ENCODE measurements at places on chromosomes 4 and X.

DNA sequence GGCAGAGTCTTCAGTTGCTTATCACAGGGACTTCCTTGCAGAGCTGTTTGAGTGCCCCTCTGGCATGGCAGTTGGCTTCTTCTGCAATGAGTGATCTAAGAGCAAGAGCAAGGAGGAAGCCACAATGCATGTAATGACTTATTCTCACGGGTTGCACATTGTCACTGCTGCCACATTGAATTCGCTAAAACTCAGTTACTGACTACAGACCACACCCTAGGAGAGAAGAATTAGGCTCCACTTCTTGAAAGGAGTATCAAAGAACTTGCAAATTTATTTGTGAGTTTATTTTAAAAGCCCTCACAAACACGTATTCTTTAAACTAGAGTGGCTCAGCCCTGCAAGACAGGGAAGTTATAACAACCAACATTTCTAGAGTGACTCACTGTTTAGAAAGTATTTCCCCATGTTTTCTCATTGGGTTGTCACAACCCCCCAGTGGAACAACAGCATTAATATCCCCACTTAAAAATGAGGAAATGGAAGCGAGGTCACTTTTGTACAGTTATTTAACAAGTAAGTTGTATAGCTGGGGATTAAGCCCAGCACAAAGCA, 32.4 kb upstream of the RBPJ start:
- peak; percentile 90 for DNase-seq

DNA sequence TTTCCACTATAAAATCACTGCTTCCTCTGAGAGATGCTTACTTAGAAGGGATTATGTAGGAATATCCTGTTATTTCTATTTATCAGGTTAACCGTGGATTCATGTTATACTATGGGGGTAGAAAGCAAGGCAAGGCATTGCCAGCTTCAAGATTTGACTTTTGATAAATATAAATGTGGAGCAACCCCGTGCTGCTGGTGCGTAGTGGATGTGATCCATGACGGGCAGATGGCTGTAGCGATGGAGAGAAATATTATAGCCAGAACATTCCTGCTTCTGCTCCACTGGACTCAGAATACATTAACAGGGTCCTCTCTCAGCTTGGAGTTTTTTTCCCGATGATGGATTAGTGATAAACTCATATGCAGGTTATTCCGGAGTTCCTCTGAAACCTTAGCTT, 157.6 kb downstream of the TENM3 start:
- no peak for DNase-seq

GRCh38 chr4:176539785-176540175, 220.0 kb downstream of the SPCS3 start:
- DNase-seq, result no peak

DNA sequence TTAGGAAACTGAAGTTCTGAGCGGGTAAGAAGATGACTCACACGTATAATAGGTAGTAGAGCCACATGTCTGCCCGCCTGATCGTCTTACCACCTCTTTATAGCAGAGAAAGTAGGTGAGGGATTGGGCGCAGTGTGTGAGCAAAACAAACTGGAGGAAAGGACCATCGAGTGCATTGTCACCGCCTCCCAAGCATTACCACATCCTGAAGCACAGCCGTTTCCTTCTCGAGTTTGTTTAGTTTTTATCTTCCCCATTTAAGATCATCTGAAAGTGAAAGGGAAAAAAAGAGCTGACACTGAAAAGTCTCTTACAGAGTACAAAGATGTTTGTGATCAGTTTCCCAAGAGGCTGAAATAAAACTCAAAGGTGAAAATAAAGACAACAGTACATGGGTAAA, 14.8 kb downstream of the PDK3 start:
- DNase-seq, result peak; percentile 72

- peak; percentile 4 for DNase-seq
Measured at GRCh38 chr4:41647383-41647782, 101.1 kb downstream of the PHOX2B start.

DNA sequence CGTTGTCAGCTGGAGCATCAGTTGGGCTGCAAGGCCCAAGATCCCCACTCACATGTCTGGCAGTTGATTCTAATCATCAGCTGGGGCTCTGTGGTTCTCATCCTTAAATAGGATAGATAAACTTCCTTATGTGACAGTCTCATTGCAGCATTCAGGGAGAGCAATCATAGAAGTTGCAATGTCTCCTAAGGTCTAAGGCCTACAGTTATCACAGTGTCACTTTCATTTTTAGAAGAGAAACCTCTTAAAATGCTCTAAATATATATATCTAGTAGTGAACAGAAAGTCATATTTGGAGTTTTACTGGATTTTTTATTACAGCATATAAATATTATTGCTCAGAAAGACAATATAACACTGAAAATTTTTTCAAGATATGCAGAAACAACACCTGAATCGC, 226.0 kb upstream of the PPP1R2C start:
- no peak for DNase-seq

DNA sequence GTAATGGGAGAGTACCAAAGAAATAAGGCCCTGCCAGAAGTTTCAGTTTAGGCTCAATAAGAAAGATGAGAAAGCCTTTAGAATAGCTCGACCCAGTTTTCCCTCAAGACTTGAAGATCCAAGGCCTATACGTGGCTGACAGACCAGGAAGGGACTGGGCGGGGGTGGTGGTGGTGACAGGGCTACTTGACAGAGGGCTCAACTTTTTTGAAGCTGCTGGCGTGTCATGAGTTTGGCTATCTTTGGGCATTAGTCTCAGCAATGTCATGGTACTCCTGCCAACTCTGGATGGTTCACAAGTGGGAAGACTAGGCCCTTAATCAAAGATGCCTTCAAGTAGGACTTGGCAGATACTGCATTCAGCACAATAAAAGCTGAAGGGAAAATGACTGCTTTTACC, 100.1 kb upstream of the SCML1 start:
- no peak for DNase-seq

- no peak for DNase-seq
Measured at GRCh38 chrX:154540897-154541535, 5.6 kb downstream of the G6PD start.

- no peak for DNase-seq
Measured at GRCh38 chrX:31713120-31713519, 641.3 kb upstream of the FTHL17 start.

DNA sequence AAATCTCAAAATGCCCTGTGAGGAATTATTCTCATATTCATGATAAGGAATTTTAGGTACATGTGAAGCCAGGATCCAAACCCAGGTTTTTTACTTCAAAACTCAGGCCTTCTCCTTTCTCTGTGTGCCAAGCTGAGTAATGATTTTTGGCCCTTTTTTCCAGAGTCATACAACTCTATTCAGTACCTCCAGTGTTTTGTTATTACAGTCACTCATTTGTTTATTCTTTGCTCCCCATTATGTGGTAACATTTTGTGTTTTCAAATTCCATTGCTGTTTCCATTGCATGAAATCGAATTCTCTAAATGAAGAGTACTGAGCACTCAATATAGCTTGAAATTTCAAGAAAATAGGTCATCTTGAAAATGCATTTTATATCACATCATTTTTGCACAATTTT, 315.4 kb downstream of the NR3C2 start:
- DNase-seq, result no peak

GRCh38 chr4:67198727-67199126, 346.6 kb downstream of the CENPC start:
- DNase-seq, result peak; percentile 77

- DNase-seq, result no peak
Measured at GRCh38 chr4:134243742-134244713, 42.4 kb upstream of the PABPC4L start.

DNA sequence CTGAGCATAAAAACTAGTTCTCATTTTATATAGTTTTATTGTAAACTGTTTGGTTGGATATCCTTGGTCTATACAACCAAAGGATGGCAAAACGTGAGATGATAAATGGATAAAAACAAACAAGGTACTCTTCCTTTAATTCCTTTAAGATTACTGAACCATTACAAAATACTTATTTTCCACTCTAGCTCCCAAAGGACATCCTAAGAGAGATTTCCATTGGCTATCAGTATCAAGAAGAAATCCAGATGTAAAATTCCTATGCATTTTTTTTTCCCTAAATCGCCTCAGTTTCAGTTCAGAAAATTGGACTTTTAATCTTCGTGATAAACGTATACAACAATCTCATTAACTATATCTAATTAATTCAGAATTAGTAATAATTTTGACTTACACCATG, 2.3 kb downstream of the FBXL5 start:
- DNase-seq, result no peak

DNA sequence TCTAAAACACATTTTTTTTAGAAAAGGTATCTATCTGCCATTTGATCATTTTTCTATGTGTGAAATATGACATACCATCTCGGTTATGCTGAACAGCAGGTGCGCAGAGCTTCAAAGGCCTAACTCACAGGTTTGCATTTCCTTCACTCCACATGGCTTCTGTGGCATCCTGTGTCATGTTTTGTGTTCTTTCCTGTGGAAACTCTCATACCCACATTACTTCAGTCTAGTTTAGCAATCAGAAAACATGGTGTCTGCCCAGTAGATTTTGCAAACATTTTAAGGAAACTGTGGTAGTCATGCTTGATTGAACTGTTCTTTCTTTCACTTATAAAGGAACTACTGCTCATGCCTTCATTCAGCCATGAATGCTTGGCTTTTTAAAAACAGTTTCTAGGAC, 11.3 kb upstream of the ARAP2 start:
- DNase-seq, result peak; percentile 73

GRCh38 chrX:118508635-118509034, 13.0 kb downstream of the DOCK11 start:
- DNase-seq, result no peak

GRCh38 chr4:39937683-39938268, 39.9 kb downstream of the PDS5A start:
- DNase-seq, result no peak

DNA sequence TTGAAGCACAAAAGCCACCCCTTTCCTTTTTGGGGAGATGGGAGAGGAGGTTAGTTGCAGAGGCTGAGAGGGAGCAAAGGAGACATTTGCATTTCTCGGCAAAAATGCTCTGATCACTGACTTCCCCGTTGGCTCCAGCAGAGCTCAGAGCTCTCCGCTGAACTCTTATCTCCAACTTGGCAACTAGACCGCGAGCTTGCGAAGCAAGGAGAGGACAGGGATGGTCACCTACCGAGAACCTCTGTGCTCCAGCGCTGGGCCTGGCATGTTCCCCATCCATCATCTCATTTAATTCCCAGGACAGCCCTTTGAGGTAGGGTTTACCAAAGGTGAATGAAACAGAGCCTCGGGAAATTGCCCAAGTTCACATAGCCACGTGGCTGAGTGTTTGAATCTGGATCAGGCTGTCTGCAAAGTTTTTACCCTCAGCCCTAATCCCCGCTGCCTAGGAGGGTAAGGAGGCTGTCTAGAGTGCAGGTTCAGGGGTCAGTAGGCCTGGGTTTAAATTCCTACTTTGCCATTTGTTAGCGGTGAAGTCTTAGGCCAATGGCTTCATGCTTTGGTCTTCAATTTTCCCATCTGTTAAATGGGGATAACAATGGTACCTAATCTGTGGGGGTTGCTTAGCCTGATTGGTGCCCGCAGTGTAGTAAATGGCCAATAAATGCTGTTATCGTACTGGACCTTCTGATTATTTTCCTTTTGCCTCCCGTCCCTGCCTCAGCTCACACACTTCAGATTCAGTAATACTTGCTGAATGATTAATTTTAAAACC, 3.8 kb upstream of the CITED1 start:
- DNase-seq, result peak; percentile 7

- DNase-seq, result no peak
Measured at GRCh38 chr4:94743838-94744237, 13.9 kb upstream of the BMPR1B start.

- DNase-seq, result no peak
Measured at GRCh38 chrX:25279510-25279909, 263.7 kb upstream of the ARX start.

DNA sequence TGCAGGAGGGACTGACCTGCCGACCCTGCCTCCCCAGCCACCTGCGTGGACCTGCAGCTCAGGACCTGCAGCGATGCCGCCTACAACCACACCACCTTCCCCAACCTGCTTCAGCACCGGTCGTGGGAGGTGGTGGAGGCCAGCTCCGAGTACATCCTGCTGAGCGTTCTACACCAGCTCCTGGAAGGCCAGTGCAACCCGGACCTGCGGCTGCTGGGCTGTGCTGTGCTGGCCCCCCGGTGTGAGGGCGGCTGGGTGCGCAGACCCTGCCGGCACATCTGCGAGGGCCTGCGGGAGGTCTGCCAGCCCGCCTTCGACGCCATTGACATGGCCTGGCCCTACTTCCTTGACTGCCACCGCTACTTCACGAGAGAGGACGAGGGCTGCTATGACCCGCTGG, 8.5 kb downstream of the CPZ start:
- DNase-seq, result no peak

DNA sequence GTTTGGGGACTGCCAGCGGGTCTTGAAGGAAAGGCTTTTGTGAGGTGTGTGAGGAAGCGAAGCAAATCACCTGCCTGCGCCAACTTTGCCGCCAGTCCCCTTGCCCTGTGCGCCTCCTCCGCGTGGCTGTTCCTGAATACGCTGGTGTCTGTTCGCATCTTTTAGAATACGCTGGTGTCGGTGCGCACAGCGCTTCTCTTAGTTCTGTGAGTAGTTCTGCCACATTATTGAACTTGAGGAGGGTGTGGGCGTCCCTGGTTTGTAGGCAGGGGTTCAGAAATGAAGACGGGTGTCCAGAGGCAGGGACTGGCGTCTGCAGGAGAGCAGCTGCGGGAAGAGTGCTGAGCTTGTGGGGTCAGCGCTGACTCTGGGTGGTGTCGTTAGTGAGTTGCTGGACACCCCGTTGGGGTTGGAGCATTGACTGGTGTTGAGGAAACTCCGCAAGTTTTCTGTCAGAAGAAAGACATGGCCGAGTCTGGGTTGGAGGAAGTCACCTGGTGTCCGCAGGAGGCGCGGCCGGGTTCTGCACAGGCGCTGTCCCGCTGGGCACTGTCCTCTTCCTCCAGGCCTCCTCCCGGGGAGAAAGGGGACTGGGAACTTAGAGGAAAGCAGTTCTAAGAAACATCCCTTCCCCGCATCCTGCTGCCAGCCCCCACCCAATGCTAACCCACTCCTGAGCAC, 930 bp downstream of the ZNF718 start:
- no peak for DNase-seq

DNA sequence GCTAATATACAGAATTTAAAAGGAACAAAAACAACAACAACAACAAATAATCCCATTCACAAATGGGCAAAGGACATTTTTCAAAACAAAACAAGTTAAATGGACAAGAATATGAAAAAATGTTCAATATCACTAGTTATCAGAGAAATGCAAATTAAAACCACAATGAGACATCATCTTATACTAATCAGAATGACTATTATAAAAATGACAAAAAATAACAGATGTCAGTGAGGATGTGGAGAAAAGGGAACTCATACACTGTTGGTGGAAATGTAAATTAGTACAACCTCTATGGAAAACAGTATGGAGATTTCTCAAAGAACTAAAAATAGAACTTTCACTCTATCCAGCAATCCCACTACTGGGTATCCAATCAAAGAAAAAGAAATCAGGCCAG, 92.6 kb downstream of the KIT start:
- DNase-seq, result no peak

GRCh38 chrX:148933881-148934280, 433.5 kb downstream of the AFF2 start:
- DNase-seq, result no peak

DNA sequence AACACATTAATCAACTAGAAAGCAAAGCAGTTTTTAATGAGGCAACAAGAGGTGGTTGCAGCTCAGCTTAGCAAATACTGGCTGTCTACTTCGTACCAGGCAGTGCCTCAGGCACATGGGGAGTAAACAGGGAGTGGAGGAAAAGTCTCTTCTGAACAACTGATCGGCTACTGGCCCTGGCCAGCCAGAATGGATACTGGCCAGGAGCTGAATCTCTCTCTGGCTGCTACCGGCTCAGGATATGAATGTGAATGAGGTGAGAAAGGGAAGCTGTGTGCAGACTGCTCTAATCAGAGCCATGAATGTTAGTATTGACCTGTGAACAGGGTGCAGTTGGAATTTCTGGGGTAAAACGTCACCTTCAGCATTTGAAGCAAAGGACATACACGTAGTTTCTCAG, 77.3 kb downstream of the STK32B start:
- no peak for DNase-seq
